ENCODE measurements at places on chromosomes 16 and 17. TPM values are rescaled to one million over a fixed set of nuclear protein-coding genes. Genes with fewer than 3 reads are reported as not detected.

Gene CORO7
- 44.7 TPM for total RNA-seq

DNA sequence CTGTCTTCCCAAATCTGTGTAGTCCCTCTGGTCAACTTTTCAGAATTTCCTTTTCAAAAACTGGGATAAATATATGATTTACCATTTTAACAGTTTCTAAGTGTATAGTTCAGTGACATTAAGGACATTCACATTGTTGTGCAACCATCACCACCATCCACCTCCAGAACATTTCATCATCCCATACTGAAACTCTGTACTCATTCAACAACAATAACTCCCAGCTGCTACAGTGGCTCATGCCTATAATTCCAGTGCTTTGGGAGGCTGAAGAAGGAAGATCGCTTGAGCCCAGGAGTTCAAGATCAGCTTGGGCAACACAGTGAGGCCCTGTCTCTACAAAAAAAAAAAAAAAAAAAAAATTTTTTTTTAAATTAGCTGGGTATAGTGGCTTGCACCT lies 131.0 kb downstream of the AATF start:
- no peak for DNase-seq

DNA sequence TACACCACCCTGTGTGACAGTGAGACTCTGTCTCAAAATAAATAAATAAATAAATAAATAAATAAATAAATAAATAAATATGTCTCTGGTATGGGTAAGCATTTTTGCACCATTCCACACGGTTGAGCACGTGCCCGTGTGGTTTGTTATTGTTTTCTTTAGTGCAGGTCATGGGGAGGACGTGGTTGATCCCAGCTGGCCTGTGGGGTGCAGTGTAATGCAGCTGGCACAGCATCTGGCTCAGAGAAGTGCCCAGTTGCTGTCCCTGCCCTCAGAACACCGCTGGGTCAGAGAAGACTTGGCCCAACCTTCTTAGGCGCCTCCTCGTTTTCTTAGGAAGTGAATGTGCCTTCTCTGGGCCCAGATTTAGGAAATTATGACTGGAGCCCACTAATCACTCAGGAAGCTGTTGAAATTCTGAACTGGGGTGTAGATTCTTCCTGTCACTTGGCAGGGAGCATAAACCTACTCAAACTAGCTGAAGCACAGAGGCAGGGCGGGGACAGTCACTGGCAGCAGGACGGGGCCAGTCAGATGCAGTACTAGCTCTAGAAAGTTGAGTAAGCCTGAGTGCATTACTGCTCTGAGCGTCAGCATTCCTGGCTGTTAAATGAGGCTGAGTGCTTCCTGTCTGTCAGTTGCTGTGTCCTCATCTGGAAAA lies 85.9 kb downstream of the SNX29 start:
- peak; percentile 83 for DNase-seq

Gene NPB
- total RNA-seq: 5.4 TPM

DNA sequence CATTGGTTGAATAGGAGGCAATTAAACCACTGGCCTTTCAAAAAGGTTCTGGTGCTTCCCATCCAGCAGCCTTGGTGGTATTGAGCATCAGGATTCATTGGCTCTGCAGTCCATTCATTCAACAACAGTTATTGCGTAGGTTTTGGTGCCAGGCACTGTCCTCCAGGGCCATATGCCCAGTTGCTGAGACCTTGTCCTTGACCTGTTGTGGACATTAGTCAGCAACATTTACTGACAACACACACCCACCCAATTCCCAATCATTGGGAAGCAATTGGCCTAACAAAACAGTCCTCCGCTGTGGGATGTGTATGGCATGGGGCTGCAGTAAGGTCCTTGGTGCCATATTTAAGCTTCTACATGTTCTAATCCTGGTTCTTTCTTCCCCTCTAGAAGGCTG lies 82.2 kb downstream of the AXIN2 start:
- DNase-seq: no peak

DNA sequence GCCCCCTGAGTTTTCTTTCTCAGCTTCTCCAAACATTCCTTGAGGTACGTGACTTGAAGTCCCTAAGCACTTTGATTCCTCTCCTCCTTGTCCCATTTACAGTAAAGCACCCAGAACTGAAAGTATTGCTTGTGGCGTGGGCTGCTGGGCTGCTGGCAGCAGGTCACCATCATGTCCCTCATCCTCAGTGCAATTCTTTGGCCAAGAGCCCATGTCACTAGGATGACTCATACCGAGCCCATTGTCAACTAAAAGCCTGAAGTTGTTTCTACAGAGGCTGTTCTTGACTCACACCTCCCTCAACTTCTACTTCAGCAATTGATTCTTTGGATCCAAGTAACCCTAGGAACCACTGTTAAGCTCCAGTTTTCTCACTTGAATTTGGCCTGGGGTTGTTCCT lies 54.3 kb downstream of the KPNA2 start:
- peak; percentile 66 for DNase-seq

GRCh38 chr17:80414508-80414802 lies 512 bp upstream of the ENDOV start:
- DNase-seq: no peak

GRCh38 chr17:82545071-82545462 lies 25.5 kb downstream of the FOXK2 start:
- no peak for DNase-seq

DNA sequence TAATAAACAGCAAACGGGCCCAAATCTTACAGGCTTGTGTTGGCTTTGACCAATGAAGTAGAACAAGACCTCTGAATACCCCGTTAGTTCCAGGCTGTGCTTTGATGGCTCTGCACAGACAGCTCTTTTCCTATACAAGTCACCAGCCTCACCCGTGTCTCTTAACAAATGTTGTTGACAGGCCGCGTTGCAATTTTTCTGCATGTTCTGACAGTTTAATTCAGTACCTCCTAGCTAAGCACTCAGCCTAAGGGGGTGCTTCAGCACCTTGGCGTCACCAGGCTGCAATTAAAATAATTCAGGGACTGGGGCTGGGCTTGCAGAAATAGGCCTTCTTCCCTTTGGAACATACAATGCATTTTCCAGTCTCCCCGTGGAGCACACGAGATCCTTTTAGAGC lies 500.1 kb downstream of the MAF start:
- no peak for DNase-seq

Gene ACSM2A
- not detected for total RNA-seq

DNA sequence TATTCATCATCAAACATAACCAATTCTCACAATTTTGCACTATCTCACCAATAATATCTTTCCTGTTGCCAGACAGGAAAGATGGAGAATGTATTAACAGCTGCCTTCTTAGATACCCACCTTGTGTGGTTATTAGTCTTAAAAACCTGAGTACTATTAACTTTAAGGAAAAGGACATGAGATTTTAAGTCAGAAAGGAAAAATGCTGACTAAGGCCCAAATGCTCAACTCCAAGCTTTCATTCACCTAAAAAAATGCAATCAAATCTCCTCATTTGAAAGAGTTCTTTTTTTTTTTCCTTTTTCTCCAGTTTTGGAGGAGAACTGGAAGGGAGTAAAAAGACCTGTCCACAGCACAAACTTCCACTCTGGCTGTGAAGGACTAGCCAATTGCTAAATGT lies 61.3 kb upstream of the PHOSPHO1 start:
- DNase-seq: no peak

Gene CA5A
- total RNA-seq: not detected

DNA sequence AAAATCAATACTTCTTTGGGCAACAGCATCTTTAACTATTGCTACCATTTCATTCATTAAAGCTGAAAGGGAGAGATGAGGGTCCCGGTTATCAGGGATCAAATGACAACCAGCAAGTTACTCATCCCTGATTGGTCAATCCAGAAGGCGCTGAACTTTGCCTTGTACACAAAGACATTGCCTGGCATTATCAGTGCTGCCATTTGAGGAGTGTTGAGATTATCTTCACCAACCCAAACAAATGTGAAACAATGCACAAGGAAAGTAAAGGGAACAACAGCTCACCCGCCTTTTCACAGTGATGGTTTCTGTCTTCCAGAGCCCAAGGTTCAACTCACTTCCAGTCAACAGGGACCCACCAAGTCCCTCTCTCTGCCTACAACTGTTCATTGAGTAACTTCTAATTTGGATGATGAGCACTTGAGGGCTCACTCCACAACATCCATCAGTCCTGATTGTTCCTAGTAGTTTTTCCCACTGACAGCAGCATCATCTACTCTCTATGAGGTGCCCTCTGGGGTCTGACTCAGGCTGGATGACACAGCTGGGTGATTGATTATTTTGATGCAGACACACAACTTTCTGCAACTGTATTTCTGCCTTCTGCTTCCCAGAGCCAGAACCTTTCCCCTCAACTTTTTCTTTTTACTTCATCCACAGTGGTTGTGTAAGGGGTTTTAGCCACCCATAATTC lies 32.0 kb downstream of the LYRM9 start:
- DNase-seq: no peak

Gene HSD3B7
- 73.0 TPM for total RNA-seq

DNA sequence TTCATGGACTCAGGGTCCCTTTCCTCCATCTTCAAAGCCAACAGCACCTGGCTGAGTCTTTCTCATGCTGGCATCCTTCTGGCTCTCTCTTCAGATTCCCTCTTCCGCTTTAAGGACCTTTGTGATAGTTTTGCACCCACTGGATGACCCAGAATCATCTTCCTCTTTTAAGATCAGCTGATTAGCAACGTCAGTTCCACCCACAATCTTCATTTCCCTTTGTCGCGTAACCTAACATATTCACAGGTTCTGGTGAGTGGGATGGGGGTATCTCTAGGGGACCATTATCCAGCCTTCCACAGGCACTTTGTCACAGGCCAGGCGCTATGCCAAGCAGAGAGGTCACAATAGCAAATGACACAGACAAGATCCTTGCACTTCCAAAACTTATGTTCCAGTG lies 593.8 kb downstream of the MAF start:
- DNase-seq: no peak

- no peak for DNase-seq
Measured at GRCh38 chr17:444879-445454, 92.4 kb upstream of the RPH3AL start.

Gene APOBR
- total RNA-seq: not detected

DNA sequence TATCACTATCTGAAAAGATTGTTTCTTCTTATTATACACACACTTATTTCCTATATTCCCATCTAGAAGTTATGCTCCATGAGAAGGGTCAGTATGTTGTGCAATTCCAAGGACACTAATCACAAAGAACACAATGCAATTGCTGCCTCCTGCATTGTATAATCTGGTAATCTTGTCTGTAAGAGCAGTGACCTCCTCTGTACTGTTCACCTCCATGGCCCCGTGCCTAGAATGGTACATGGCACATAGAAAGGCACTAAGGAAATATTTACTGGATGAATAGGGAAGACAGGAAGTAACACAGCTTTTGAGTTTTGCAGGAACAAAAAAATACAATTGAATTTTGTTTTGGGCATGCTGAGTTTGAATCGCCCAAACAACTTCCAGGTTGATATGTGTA lies 214.6 kb upstream of the SALL1 start:
- no peak for DNase-seq

- DNase-seq: no peak
Measured at GRCh38 chr16:14151256-14152030, 80.3 kb downstream of the MRTFB start.

- peak; percentile 21 for DNase-seq
Measured at GRCh38 chr17:60305141-60305540, 86.8 kb downstream of the USP32 start.

GRCh38 chr16:81823111-81823510 lies 44.0 kb downstream of the PLCG2 start:
- no peak for DNase-seq

Gene SLC35G6
- not detected for total RNA-seq

GRCh38 chr17:16878084-16878483 lies 93.8 kb downstream of the TNFRSF13B start:
- DNase-seq: no peak

DNA sequence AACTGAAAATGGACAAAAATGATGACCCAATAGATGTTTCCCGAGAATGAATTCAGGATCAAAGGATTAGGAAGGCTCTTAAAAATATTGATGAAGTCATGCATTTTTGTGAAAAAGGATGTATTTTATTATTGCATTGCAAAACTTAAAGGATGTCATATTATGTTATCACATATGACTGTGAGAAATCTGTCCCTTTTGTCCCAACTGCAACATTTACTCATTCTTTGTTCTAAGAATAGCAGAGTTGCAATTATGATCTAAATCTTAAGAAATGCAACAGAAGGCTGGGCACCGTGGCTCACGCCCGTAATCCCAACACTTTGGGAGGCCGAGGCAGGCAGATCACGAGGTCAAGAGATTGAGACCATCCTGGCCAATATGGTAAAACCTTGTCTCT lies 13.1 kb upstream of the MYH13 start:
- no peak for DNase-seq

DNA sequence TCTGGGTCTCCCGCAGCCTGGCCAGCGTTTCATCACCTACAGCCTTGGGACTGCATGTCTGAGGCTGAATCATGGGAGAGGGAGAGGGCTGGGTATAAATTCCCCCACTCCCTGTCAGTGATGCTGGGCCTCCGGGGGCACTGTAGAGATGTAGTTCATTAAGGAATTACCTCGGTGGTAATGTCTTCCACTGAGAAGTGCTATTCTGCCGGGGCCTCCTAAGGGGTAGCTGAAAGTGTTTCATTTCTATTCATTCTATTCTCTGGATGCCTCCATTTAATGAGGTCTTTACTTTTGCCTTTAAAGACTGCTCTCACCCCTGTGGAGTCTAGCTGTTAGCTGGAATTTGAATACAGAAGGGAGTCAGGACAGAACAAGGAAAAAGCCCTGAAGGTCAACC lies 116.4 kb upstream of the HS3ST4 start:
- no peak for DNase-seq

GRCh38 chr17:43745541-43745940 lies 13.1 kb downstream of the SOST start:
- DNase-seq: no peak

Gene KRT36
- total RNA-seq: not detected

GRCh38 chr16:556474-557173 lies 3.6 kb upstream of the PRR35 start:
- no peak for DNase-seq

Gene ULK2
- total RNA-seq: 14.8 TPM

DNA sequence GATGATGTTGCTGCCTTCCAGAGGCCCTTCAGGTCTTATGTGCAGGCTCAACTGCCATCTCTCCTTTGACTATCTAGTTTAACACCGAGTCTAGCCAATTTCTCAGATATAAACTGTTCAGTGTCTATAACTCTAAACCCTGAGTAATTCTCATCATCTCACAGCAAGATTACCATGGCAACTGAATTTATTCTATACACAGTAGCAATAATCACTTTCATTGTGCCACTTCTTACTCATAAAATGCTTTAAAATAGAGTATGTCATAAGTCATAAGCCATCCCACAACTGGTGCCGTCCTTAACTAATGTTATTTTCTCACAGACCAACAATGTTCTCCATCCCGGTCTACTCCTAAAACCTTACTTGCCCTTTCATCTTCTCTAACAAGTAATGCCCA lies 45.0 kb downstream of the SYNRG start:
- no peak for DNase-seq

Gene GDPD1
- 0.07 TPM for total RNA-seq

Data from Caki2 (cell line).